ENCODE measurements at places on chromosomes 6 and 20.

GRCh38 chr6:36387440-36388303 is at the start of gene ETV7:
ETV7 (minus strand) TSS chr6:36387669; CDS start chr6:36387541, 128 bp downstream.
- peak; percentile 10 for DNase-seq

GRCh38 chr6:108746366-108746765 is 101.9 kb upstream of the ARMC2 start:
- DNase-seq, result no peak

- DNase-seq, result no peak
These were observed at the start of gene NHSL1 for GRCh38 chr6:138499303-138500018. NHSL1 (minus strand) TSS chr6:138499494; CDS start chr6:138499290, 204 bp downstream.

- DNase-seq, result no peak
These were observed 88.8 kb downstream of the PRL start for GRCh38 chr6:22208026-22208425.

DNA sequence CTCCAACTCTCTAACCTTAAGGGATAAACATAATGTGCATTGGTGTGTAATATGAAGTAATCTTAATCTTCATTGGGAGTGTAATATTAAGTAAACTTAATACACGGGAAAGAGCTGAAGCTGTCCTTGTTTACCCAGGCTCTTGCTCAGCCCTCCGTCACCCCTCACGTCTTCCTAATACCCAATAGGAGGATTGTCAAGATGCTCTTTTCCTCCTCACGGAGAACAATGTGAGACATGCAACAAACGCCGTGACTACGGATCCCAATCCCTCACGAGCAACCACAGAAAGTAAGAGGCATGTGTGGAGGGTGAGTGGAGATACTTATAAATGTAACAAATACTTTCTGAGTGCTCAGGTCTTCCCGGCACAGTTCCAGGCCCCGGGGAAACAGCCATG is 11.0 kb downstream of the KIF16B start:
- DNase-seq, result no peak

- no peak for DNase-seq
These were observed 119.3 kb upstream of the CST7 start for GRCh38 chr20:24829649-24830370.

- no peak for DNase-seq
These were observed 68.5 kb downstream of the FOXC1 start for GRCh38 chr6:1678201-1678600.

- DNase-seq, result no peak
These were observed 7.1 kb downstream of the MAP3K5 start for GRCh38 chr6:136784910-136785746.

GRCh38 chr6:111477481-111477938 is 5.5 kb downstream of the REV3L start:
- DNase-seq, result no peak

DNA sequence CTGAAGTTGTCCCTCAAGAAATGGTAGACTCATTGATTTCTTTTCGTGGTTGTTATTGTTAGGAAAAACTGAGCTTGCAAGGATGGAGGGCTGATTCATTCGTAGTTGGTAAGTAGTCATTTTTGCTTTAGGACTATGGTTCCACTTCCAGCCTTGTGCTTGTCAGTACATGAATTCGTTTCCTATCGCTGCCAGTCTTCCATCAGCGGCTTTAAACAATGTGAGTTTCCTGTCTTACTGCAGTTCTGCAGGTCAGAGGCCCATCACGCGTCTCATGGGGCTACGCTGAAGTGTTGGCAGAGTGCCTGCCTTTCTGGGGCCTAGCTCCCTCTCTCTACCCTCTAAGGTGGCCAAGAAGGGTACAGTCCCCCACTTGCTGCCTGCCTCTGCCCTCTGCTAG is 11.4 kb upstream of the MDFI start:
- no peak for DNase-seq

- no peak for DNase-seq
These were observed 55.2 kb downstream of the TIAM2 start for GRCh38 chr6:155050311-155050710.

DNA sequence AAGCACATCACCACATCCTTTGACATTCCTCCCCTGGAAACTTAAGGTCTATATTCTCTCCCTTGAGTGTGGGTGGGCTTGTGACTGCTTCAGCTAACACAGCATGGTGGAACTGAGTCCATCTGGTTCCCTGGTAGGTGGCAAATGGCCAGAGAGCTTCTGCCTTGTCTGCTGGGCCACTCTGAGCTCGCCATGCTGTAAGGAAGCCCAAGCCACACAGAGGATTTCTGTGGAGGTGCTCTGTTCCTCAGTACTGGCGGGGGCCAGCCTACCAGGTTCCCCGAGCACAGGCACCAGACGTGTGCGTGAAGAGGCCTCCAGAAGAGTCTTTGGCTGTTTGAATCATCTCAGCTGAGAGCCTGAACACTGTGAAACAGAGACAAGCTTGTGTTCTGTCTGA is 41.6 kb upstream of the PMEPA1 start:
- DNase-seq, result no peak

GRCh38 chr6:105504706-105505105 is 101.8 kb upstream of the PREP start:
- DNase-seq, result no peak

- no peak for DNase-seq
These were observed 14.9 kb upstream of the DDO start for GRCh38 chr6:110430236-110430635.

DNA sequence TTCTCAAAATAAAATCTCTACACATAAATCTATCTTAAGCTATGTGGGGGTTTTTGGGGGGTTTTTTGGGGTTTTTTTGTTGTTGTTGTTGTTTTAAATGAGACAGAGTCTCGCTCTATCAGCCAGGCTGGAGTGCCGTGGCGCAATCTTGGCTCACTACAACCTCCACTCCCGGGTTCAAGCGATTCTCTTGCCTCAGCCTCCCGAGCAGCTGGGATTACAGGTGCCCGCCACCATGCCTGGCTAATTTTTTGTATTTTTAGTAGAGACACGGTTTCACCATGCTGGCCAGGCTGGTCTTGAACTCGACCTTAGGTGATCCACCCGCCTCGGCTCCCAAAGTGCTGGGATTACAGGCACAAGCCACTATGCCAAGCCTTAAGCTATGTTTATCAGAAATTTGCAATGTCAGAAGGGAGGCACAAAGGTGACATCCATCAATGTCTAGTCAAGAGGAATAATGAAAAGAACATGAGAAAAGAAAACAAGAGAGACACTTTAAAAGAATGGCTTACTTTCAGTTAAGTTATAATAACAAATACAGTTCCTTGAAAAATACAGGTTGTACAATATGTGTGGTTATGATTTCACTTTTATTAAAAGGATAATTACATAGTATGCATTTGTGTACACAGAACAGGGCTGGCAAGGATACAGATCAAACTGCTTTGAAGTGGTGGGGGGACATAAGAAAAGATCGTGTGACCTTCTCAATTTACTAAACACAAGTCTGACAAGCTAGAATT is 28.6 kb downstream of the SLC23A2 start:
- no peak for DNase-seq

GRCh38 chr20:17875981-17876385 is 92.6 kb downstream of the SNX5 start:
- DNase-seq, result no peak

- no peak for DNase-seq
These were observed 9.8 kb downstream of the OR12D1 start for GRCh38 chr6:29424575-29424974.

DNA sequence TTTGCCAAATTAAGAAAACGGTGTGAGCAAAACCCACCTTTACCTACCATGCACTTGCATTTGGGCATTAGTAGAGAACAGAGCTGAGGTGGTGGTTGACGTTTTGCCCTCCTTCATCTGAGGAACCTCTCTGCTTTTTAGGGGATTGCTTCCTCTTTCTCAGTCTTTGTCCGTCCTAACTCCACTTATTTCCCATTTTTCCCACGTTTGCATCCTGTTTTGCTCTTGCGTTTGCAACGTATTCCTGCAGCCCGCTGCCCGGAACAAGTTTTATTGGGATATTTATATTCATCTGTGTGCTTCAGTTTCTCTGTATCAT is 374 bp upstream of the SERINC1 start:
- no peak for DNase-seq

DNA sequence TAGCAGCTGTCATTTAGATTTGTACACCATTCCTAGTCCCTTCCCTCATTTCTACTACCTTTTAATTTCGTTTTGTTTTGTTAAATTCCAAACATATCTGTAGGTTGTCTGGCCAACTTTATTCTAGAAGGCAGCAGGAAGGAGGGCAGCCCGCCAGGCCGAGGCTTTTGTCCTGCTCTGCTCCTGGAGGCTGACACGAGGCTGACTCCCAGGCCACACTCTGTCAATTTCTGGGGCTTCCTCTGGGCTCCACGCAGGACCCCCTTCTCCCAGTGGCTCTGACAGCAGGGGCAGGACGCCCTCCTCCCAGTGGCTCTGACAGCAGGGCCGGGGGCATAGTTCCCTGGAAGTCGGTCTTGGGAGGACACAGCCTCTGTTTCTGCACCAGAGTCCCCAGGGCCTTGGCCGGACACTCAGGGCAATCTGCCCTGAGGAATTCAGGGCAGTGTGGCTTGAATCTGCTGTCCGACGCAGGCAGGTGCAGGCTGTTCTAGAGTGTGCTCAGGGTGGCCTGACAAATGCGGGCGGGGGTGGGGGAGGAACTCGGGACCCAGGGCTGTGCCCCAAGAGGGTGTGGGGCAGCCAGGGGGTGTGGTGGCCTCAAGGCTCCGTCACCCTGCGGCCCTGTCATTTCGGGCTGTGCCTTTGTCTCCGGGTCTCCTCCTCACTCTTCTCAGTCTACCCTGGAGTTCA is 11.8 kb downstream of the SMOC2 start:
- no peak for DNase-seq

GRCh38 chr6:113277111-113277510 is 580.0 kb upstream of the MARCKS start:
- no peak for DNase-seq

DNA sequence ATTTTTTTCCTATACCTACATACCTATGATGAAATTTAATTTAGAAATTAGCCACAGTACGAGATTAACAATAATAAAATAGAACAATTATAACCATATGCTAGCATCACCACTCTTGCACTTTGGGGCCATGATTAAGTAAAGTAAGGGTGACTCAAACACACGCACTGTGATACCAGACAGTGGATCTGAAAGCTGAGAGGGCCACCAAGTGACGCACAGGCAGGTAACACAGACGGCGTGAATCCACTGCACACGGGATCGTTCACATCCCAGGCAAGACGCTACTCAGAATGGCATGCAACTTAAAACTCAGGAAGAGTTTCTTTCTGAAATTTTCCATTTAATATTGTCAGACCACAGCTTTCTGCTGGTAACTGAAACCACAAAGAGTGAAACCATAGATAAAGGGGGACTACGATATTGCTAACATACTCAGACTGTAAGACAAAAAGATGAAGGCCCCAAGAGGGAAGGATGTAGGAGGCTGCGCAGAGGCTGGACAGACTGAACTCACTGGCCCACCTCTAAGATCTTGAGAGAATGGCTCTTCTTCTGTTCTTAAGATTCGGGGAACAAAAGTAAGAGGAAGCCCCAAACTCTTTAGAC is 17.9 kb downstream of the RRBP1 start:
- DNase-seq, result no peak

DNA sequence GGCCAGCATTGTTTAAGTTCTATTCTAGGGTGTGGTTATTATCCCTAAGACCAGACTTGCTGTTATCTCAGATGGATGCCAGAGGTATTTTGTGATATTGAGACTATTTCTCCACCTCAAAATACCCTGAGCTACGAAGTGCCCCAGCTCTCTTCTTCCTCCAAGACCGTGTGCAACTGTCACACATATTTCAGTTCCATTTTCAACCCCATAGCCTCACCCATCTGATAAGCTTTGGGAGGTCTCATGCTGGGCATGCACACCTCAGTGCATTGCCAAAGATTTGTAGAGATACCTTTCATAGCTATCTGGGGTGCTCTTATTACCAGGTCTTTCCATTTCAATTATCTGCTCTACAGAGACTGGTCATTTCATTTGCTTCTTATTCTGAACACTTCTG is 815.8 kb upstream of the EYS start:
- DNase-seq, result no peak

DNA sequence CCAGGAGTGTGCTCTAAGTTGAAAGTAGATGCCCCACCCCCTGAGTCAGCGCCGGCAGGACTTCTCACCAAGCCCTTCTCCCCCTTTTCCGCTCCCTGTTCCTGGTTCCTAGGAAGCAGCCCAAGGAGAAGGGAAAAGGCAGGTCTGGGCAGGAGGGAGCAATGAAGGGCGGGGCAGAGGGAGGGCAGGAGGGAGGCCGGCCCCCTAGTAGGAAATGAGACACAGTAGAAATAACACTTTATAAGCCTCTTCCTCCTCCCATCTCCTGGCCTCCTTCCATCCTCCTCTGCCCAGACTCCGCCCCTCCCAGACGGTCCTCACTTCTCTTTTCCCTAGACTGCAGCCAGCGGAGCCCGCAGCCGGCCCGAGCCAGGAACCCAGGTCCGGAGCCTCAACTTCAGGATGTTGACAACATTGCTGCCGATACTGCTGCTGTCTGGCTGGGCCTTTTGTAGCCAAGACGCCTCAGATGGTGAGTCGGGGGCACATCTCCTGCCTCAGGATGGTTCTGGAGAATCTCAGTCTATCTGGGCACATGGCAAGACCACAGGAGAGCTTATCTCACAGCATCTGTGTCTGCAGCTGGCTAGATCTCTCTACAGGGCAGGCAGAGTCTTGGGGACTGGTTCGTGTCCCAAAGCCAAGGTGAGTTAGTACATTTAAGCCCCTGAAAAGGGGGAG is at the start of gene PROCR:
TSS of gene PROCR (plus strand) at position 320 of the 681 bp plus-strand sequence. CDS start at position 403, 83 bp downstream.
- no peak for DNase-seq

DNA sequence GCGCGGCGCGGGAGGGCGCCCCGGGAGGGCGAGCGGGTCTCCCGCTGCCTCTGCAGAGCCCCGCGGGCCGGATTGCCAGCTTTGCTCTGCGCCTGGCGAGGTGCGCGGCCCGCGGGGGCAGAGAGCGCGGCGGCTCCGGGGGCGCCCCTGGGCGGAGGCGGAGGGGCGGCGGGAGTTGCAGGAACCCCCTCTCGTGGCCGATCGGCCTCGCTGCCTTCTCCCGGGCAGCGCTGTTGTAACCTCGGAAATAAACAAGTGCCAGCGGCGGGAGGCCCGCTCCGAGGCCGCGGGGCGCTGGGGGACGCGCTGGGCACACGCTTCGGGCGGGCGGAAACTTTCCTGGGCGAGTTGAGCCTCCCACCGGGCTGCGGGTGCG is 1.2 kb downstream of the CDH4 start:
- DNase-seq, result no peak

DNA sequence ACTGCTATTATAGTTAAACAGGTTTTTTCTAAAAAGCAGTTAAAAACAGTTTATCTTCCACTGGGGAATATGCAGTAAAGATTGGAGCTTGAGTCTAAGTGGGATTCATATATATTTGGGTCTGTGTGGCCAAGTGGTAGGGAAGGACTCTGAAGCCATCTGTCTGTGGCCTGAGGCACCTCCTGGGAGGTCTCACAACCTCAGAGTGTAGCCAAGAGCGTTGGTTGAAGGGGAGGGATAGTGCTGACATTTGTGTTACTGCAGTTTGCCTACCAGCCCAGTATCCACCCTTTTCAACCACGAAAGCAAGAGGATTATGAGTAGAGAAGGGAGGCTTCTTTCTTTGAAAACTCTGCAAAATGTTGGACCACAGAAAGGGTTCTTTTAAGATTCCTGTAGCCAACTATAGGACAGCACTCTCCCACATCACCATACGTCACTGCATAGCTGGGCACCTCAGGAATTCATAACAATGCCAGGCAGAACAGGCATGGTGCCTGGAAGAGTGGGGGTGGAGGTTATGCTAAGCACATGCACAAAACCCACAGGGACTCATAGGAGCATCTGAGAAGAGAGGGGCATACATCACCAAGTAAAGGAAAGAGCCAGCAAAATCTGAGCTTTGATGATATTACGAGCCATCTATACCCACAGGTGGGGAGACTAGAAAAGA is 90.5 kb upstream of the HEY2 start:
- DNase-seq, result no peak

GRCh38 chr6:129006724-129007514 is 124.0 kb downstream of the LAMA2 start:
- no peak for DNase-seq

GRCh38 chr6:24855395-24856245 is 56.9 kb upstream of the ARMH2 start:
- peak; percentile 64 for DNase-seq
